ENCODE measurements at places on chromosomes 3 and 15.

DNA sequence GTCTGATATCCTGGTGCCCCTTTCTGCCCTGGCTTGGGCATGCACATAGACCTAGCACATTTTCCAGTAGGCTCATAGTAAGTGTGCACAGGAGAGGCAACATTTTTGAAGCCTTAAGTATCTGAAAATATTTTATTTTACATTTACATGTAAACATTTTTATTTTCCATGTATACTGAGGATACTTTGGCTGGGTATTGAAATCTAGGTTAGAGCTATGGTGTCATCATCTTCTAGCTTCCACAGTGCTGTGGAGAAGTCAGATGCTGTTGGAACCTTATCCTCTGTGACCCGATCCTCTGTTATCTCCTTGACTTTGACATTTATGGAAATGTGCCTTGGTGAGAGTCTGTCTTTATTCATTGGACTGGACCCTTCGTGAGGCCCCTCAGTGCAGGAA, 74.1 kb downstream of the PLXNA1 start:
- DNase-seq, result no peak

- DNase-seq, result no peak
Observed at GRCh38 chr3:136277634-136278033, 27.5 kb downstream of the PCCB start.

- DNase-seq, result no peak
Observed at GRCh38 chr3:18767756-18768303, 342.7 kb upstream of the SATB1 start.

DNA sequence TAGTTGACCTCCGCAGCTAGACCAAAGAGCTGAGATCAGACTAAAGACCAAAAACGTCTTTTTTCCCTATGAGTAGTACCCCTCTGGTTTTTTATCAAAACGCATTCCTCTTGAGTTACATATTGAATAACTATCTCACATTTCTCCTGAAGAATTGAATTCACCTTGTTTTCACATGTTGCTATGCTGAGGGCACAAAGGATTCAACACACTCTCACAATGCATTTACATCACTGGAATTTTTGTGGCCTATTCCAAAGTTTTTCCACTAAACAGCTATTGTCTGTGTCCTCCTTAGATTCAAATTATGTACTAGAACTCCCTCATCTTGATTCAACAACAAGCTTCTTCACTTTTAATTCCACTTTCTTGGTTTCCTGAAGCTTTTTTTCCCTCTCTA, 112.5 kb downstream of the RSL24D1 start:
- DNase-seq, result no peak

DNA sequence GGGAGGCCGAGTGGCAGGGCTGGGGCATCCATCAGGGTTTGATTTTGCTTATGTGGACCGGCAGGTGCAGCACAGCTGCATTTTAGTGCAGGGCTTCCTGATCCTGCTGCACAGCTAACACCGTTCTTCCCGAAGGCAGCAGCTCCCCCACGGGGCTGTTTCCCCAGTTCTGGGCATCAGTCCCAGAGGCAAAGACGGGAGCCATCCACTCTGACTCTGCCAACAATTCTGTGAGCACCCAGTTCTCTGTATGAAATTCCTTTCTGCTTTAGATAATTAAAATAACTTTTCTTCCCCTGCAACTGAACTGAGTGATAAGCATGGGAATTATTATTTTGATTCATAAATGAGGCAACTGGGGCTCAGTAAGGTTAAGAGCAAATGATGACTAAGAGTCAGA, 262.9 kb upstream of the ATP10A start:
- DNase-seq, result peak; percentile 18

DNA sequence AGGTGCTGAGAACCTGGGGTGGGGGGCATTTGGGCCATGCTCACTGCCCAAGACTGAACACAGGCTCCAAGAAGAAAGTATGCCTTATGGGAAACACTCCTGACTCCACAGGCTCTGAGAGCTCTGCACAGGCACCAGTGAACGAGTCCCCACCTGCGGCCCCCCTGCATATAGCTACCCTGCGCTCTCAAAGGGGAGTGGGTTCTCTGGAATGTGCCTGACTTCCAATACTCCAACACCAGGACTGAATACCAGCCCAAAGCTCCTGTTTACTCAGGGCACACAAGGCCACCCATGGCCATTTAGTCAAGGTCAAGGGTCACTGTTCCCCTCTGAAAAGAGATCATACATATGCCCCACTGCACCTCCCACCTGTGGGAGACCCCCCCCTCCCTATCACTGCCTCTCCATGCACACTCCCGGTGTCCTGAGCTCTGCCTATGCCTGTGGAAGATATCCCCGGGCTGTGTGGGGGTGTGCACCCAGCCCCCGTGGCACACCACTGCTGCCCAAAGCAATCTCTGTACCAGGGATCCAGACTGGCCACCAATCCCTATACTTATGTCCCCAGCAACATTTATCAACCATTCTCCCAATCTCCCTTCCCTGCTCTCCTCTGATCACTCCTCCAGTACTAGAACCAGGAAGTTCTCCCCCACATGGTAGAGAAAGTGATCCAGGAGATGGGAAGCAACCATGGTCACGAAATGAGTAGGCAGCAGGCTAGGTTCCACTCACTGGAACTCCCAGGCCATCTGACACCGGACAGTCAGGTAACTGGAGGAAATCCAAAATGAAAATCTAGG, 1.5 kb upstream of the PLXNB1 start:
- DNase-seq, result no peak

GRCh38 chr3:150699068-150699639, 4.6 kb downstream of the ERICH6 start:
- DNase-seq, result no peak

DNA sequence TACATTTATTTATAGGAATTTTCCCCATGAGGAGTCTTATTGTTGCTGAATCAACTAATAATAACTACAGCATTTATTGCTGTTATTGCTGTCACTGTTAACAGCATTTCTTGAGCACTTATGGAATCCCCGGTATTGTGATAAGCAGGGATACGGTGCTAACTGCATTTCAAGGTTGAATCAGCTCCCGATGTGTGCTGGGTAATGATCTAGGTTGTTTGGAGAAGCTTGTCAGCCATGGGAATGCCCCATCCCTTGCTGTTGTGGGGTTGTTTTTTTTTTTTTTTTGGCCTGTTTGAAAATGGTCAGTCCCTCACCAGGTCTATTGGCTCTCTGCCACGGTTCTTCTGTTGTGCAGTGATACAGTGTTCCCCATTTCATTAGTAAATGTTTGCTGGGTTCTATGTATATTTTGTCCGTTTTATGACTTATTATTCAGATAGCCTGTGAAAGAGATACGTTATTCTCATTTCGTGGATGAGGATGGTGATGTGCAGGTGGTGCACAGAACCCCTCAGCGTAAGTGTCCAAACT, 48.5 kb downstream of the MED12L start:
- no peak for DNase-seq

GRCh38 chr3:3015185-3016089, 94.7 kb downstream of the IL5RA start:
- DNase-seq, result peak; percentile 3

DNA sequence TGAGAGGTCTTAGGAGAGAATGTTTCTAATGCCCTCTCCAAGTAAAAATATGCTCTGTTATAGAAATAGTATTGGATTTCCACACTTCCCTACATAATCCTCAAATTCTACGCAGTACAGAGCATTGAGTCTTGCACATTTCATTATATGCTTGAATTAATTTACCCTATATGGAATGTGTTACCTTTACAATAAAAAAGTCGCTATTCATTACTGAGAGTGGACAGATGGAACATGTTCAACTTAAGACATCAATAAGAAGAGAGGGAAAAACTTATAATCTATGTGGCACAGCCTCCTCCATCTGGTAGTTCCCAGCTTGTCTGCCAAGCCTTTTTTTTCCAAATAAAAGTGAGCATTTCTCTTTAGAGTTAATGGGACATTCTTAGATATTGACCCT, 417.9 kb downstream of the MECOM start:
- DNase-seq, result no peak

- no peak for DNase-seq
Observed at GRCh38 chr3:150741497-150742140, 21.4 kb downstream of the SIAH2 start.

DNA sequence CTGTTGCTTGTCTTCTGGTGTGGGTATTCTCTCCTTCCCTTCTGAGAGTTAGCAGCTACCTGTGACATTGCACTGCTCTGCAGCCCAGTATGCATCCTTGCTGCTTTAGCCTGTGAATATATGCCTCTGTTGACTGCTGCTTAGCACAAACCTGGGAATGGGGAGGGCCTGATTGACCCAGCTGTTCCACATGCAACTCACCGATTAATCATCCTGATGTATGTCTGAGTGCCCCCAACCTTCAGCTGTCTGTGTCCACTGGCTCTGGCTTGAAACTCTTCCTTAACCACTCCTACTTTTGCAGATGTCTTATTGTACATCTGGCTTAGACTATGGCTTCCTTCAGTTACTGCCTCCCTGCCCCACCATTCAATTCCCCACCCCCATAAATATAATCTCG, 119.1 kb downstream of the RASA2 start:
- no peak for DNase-seq

Measured in occipital lobe (tissue), 3 donors.